ENCODE measurements at places on chromosomes 12 and 14.
A peak's percentile ranks its signal among the peaks of the same experiment; 100 is the strongest.

- no peak for DNase-seq
These were observed 325.0 kb upstream of the TBX3 start for GRCh38 chr12:115008929-115009328.

DNA sequence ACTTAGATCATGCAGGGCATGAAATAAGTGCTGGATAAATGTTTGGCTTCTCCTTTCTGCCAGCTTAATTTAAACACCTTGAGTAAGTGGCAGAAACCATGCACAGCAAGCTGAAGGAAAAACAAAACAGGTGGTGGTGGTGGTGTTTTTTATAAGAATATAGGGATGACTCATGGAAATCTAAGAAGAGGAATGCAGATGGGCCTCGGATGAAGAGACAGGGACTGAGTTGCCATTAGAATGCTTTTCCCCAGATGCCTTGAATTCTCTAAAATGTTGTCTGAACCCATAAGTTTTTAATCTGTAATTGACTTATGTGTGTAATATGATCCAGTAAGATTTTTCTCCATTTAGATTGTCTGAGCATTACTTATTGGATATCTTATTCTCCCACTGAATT, 93.1 kb upstream of the ZDHHC17 start:
- peak; percentile 84 for DNase-seq

DNA sequence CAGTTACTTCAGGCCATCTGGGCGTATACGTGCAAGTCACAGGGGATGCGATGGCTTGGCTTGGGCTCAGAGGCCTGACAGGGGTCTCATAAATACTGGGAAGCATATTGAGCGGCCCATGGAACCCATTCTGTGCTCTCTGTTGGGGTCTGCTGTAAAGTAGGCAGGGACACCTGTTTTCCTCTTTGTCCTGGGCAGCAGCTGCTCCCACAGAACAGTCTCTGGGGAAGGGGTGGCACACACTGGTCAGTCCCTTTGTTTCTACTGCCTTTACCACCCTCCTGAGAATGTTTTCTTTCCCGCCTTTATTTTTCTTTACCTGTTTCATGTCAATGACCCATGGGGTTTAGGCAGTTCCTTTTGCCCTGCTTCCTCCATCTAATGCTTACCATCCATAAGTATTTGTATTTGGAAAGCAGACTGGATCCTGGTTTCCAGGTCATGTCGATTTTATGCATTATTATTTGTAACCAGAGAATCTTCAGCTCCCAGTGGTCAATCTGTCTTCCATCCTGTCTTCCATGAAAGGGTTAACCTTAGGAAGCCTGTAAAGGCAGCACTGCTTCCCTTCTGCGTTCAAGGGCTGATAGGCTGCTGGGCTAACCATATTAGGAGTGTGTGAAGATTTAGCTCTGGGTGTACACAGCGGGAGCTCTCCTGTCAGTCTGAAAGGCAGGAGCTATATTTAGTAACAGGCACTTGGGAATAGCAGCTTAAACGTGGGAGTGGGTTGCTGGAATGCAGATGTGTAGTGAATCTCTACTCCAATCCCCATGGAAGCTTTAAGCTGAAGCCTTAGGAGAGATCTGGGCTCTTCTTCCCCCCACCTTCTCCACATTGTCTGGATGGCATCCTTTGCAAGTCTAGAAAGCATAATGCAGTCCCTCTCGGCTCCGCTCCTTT, 124.0 kb downstream of the DYRK2 start:
- peak; percentile 71 for DNase-seq

- no peak for DNase-seq
These were observed 20.1 kb downstream of the ARL6IP4 start for GRCh38 chr12:123000578-123000977.

GRCh38 chr14:34699873-34700621, 14.3 kb downstream of the CFL2 start:
- DNase-seq, result peak; percentile 90

DNA sequence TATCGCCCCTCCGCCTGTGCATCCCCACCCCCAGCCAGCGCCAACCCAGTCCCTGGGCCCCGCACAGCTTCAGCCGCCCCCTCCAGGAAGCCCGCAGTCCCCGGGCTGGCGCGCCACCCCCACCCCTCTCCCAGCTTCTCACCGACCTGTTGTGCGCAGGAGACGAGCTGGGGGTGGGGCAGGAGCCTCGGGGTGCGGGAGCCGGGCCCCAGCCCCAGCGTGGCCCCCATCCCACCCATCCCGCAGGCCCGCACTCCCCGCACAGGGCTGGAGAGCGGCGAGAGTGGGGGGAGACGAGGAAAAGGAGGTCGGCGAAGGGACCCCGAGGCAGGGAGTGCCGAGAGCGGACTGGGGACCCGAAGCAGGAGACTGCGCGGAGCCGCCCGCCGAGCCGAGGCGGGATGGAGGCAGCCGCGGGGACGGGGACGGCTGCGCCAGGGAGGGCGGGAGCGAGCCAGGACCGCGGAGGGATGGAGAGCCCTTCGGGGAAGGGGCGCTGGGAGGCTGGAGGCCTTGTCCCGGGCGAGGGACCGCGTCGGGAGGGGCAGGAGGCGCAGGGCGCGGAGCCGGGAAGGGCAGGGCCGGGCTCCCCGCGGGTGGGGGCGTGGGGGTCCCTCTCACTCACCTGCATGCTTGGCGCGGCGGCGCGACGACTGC, 498 bp downstream of the PIANP start:
- peak; percentile 28 for DNase-seq

DNA sequence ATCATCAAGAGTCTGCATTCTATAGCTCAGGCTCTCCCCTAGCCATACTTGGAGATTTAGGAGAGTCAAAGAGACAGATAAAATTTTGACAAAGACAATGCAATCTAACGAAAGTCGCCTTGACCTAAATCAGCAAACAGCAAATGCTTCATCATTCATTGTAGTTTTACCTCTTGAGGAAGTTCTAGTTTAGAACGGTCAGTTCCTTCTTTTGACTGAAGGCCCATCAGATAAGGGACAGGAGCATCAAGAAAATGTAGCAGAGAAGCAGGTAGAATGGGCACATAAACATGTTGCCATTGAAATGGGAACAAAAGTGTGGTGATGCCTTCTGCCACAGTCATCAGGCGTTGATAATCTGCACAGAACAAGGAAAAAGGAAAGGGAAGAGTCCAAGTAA, 130.9 kb downstream of the DENND5B start:
- DNase-seq, result no peak

GRCh38 chr12:4734625-4735340, 14.6 kb downstream of the GALNT8 start:
- no peak for DNase-seq

- DNase-seq, result no peak
These were observed 55.2 kb downstream of the MAP1LC3B2 start for GRCh38 chr12:116614194-116614915.

DNA sequence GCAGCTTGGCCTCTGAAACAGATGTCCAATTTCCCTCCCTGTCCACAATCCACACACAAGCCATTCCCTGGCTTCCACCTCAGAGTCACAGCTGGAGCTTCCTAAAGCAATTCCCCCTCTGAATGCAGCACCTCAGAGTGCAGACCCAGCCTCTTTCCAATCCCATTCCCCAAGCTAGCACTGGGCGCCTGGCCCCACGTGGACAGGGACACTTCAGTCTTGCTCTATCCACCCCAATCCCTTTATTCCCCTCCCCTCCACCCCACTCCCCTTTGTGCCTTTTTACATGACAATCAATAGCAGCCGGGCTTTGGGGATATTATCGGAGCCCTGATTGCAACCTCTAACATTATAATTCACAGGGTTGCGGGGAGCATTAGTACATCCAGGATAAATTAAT, 292.6 kb downstream of the TTC8 start:
- DNase-seq, result peak; percentile 59

- no peak for DNase-seq
These were observed 549.4 kb upstream of the ATP2B1 start for GRCh38 chr12:90257927-90258624.

DNA sequence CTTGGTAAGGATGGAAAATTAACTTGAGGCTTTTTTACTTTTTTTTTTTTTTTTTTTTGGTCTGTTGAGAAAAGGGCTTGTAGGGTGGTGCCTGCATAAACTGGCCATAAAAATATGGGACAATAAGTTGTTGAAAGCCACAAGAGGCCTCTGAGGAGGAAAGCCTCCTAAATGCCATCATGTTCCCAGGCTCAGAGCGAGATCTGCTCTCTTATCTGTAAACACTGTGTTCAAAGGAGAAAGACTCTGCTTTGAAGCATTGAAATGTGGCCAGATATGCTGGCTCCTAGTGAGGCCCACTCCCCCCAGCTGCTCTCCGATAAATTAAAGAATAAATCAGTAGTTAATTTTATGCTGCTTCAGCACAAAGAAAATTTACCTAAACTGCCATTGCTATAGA, 504.9 kb downstream of the DIO2 start:
- no peak for DNase-seq

GRCh38 chr14:57822081-57822480, 43.8 kb downstream of the SLC35F4 start:
- DNase-seq, result no peak

DNA sequence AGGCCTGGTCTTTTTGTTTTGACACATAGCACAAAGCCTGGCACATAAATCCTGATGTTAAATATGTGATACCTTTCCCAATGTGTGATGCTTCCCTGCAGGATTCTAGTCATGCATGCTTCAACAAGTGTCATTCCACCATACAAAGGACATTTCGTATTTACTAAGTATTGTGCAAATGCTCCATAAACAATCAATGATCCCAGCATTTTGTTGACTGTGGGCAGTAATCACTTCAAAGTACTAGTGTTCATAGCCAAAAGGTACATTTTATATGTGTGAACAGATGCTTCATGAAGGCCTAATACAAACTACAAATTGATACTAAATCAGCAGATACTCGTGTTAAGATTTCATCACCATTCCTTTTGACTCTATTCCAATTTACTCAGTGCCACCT, 4.4 kb downstream of the CCNB1IP1 start:
- no peak for DNase-seq

DNA sequence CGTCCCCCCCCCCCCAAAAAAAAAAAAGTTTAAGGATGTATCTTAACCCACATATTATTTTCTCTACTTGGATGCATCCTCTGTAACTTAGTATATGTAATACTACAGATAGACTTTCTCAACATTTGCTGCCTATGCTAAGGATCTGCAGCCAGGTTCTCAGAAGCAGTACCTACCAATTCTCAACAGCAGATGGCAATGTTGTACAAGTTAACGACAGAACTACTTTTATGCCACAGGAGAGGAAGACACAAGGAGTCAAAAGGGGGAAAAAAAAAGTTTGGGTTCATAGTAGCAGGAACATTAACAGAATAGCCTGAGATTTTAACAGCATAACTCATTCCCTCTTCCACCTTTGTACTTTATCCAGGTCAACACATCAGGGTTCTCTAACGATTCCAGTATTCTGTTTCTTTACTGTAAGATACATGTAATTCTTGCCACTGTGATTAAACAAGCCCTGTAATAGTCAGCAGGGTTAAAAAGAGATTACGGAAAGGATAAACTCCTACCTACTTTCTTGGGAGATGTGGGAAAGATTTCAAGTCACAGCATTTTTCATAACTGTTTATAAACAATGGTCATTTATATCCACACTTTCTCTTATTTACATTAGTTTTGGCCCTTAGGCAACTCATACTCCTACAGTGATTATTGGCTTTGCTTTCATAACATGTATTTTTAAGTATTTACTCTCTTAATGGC, 5.7 kb upstream of the NEK9 start:
- peak; percentile 84 for DNase-seq

DNA sequence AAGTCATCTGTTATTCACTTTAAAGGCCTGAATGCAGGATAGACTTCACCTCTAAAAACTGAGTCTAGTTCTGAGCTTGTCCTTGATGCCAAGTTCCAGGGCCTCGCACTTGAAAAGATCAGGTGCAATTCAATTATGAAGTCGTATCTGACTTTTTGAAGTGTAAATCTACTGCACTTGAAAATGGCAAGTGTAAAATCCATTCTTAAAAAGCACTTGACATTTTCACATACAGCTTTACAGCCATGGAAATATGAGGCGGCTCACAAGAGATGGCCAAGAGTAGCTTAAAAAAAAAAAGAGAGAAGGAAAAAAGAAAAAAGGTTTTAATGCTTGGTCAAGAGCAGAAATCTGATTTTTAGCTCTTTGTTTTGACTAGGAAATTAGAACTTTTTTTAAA, 172.5 kb downstream of the GXYLT1 start:
- no peak for DNase-seq

GRCh38 chr14:86087377-86087776, 557.4 kb downstream of the FLRT2 start:
- no peak for DNase-seq

GRCh38 chr12:82015623-82016347, 256.6 kb upstream of the PPFIA2 start:
- DNase-seq, result no peak

GRCh38 chr14:54747616-54748015, 155.0 kb downstream of the GCH1 start:
- DNase-seq, result no peak

DNA sequence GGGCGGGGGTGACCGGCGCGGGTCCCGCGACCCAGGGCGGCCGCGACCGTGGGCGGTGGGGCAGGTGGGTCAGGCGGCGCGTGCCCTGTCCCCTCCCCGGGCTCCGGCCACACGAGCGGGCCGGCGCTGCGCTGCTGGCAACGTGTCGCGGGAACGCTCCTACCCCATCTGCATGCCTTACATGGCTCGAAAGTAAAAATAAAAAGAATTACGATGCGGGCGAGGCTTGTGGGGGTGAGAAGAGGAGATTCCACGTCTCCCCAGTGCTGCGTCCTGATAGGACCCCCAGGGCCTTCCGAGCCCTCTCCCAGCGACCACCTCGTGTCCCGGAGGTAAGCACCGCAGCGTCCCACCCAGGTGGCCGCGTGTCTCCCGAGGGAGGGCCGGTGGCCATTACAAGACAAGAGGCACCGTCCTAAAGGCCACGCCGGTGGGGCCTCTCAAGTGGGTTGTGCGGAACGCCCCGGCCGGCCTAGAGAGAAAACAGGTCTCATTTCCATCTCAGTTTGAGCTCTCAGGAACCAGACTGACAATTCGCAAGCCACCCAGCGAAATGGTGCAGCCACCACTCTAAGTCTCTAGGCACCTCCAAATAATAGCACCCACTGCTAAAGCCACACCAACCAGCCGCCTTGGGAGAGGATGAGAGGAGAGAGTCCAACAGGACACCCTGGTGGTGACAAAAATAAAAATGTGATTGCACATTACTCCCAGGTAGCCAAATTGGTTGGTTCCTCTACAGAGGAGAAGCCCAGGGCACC, 612 bp upstream of the FOXN3 start:
- DNase-seq, result peak; percentile 83

GRCh38 chr12:70812136-70812535, 108.4 kb downstream of the PTPRR start:
- no peak for DNase-seq

DNA sequence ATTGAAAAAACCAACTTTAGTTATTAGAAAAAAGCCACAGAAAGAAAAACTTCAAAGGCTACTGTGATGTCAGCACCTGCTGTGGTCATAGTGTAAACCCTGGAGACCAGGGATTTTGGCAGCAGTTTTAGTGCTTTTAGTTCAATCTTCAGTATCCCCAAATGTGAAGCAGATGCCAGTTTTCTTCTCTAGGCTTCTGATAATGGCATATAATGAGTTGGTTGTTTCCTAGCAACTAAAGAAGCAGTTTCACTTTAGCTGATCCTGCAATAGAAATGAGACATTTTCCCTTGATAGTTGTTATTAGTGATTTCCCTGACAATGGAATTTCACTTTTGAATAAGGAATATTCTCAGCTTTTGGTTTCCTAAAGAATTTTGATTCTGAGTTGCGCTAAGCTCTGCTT, 131.2 kb downstream of the NUBPL start:
- DNase-seq, result peak; percentile 51
